NCI-H2107 (cell line): ENCODE measurements at places on chromosomes 2 and 18.

DNA sequence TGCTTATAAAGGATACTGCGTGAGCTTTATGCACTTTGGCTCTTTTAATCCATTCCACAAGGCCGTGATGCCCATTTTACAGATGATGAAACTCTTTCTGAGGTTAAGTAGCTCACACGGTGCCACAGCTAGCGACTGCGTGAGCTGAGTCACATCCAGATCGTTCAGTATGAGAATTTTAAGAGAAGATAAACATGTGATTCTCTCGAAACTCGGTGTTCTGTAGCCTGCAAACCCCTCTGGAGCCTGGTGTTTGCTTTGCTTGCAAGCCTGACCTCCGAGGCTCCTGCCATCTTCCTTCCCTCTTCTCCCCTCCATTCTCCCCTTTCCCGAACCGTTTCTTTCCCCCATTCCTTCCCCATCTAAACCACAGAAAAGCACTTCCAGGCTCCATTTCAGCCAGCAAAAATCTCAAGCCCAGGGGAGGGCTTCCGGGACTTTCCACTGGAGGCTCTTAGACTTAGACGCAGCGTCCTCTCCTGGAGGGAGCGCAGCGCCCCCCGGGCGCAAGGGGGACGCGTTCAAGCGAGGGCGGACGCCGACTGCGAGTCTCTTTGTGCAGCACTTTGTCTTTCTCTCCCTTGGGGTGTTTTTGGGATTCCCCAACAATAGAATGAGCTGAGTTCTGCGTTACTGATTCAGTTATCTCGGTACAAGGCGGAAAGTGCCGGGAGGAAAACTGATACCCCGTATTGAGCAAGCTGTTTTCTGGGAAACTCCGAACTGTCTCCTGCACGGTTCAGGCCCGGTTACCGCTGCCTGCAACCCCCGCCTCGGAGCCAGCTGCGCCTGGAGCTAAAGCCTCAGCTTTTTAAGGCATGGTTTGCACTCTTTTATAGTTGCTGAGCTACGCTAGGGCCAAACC, 38.0 kb downstream of the CYP1B1 start:
- no peak for DNase-seq

DNA sequence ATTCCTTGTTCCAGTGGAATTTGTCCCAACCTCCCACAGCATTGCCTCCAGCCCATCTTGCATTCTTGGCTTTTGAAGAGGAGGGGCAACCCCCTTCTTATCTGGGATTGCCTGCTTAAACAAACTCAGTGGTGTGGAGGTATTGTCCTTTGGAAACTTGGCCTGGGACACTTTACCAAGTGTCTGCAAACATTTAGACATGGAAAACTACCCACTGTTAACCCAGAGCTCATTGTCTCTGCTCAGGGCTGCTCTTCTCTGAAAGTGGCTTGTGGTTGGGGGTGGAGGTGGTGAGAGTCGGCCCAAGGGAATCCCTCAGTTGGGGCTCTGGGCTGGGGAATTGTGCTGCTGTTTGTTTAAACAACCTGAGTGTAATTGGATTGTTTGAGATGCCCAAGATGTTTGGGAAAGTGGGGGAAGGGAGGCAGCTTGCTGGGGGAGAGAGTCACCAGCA, 178.3 kb upstream of the GATA6 start:
- no peak for DNase-seq

GRCh38 chr2:129056959-129057317, 738.3 kb upstream of the HS6ST1 start:
- no peak for DNase-seq

DNA sequence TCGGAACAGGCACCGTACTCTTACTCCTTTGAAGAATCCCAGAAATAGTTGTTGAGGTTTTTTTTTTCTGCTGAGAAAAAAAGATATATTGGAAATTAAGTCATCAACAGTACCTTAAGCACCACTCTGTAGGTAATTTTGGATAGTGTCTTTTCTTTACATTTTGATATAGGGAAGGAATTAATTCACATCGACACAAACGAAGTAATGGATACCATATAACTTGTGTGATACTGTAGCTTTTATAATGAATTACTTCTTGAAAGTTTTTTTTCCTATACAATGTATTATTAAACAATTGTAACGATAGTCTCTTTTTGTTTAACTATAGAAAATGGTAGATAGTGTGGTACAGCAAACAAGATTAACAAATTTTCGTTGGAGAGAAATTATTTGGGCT, 1.5 kb upstream of the IKZF2 start:
- DNase-seq, result no peak

GRCh38 chr2:31219131-31219969, 2.0 kb upstream of the CAPN14 start:
- no peak for DNase-seq

- DNase-seq, result no peak
These were observed 5.8 kb upstream of the DGUOK start for GRCh38 chr2:73920577-73921545.

DNA sequence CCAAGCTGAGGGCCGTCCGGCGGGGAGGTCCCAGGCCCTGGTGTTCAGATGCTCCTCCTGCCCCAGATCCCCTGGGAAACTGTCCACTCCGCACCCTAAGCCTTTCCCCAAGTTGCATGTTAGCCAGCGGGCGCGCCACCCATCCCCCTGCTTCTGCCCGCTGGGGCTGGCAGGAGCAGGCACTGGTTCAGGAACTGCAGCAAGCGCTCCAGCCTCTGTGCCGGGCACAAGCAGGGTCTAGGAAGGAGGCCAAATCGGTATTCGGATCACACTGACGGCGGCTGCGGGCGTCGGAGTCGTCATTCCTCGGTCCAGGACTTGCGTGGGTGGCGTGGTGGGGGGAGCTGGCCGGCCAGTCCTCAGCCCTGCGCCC, 53.7 kb downstream of the FAM168B start:
- no peak for DNase-seq

GRCh38 chr18:21389903-21390302, 147.9 kb downstream of the GREB1L start:
- no peak for DNase-seq

DNA sequence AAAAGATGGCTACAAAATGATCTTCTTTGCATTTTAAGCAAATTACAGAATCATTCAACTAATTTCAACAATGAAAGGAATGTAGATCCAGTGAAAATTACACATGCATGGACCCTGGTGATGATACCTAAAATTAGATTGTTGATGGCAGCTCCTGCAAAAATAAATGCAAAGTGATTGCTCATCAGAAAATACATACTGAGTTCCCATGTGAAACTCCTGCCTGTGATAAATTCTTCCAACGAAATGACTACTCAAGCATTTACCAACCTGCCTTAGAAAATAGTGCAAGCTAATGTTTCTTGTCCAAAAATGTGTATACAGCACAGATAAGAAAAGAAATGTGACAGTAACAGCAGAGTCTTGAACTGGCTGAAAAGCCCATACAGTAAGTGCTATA, 300.0 kb upstream of the REV1 start:
- DNase-seq, result no peak

- no peak for DNase-seq
These were observed 22.8 kb downstream of the KCNS3 start for GRCh38 chr2:17901246-17901645.

DNA sequence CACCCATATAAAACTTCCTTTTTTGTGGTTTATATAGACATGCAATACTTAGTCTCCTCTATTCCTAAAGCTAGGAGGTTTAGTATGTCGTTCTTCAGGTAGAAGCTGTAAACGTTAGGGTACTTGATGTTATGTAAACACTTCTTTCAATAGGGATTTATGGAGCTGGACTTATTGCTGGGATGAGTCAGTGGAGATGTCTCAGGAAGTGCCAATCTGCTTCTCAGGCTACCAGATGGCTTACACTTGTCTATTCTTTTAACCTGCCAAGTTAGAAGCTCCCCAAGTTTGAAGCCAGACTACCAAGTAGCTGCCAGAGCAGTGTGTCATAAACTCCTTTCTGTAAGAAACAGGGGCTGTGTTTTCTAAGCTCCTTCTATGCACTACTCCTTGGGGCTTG, 756.5 kb upstream of the LRRTM1 start:
- no peak for DNase-seq

- no peak for DNase-seq
These were observed 133.8 kb upstream of the KCNH7 start for GRCh38 chr2:162972383-162972782.

DNA sequence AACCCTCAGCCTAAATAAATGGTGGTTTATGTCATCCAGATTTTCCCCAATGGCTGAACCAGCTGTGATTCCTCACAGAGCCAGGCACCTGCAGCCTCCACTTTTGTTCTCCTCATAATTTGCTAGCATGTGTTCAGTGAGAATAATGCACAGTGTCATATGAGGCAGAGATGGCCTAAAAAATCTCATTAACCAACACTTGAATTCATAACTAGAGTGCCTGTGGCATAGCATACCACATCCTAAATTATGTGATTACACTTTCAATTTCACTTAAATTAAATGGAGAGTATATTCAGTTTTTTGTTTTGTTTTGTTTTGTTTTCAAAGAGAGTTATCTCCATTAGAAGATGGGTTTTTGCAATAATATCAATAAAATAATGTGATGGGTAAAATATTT, 488.0 kb downstream of the CBLN2 start:
- DNase-seq, result peak; percentile 49

GRCh38 chr18:44654573-44654972, 26.1 kb upstream of the SETBP1 start:
- no peak for DNase-seq

- DNase-seq, result no peak
These were observed 240.2 kb downstream of the SH3BP4 start for GRCh38 chr2:235191978-235192377.

DNA sequence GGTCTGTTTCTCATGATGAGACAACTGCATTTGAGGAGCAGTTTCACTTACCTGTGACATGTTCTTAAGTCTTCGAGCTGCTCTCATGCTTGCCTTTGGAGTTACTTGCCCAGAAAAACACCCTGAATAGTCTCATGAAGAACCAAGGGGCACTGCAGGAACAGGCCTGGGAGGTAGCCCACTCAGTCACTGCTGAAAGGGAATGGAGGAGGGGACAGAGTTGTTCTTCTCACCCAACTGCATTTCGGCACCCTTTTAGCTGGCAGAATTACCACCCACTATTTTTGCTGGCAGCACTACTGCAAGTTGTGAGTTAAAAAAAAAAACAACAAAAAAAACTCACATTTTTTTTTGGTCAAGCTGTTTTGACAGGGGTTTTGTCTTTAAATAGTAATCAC, 181.9 kb downstream of the PTPRM start:
- no peak for DNase-seq

DNA sequence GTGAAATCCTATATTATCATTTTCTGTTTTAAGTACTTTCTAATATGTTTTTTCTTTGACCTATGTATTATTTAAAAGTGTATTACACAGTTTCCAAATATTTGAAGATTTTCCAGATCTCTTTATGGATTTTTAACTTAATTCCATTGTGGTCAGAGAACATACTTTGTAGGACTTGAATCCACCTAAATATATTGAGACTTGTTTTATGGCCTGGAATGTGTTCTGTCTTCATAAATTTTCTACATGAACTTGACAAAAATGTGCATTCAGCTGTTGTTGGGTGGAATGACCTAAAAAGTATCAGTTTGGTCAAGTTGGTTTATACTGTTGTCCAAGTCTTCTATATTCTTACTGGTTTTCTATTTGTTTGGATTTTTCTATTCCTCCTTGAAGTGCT, 33.8 kb upstream of the TMEM247 start:
- DNase-seq, result no peak

DNA sequence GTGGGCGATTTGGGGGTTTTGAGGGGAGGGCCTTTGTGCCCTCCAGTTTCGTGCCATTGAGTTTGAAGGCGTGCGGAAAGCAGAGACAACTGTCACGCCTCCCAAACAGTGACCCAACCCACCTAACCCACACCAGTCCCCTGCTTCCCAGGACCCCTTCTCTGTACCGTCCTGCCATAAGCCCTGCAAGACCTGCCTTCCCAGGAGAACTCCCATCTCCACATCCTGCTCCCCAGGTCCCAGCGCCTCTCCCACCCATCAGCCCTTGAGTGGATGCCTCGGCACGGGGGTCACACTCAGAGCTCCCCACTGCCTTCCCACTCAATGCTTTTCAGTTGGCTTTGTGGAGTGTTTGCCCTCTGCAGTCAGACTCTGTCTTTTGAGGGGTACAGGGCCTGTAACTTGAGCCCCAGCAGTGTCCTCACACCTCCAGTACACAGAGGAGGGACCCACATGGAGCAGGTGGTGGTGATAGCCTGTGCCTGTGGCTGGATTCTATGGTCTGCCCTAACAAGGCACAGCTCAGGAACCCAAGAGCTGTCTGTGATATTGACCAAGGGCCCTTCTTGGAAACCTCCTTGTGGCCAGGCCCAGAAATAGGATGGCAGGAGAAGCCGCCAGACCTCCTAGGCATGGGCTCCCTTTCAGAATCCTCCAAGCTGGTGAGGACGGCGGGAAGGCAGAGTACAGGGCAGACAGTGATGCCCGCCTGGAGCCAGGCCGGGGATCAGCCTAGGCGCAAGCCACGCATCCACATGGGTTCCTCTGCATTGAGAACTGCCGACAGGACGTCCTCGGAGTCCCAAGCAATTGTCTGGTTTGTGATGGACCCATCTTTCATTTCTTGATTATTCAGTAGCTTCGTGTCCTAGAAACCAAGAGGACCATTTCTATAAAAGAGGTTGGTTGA, 44.4 kb upstream of the SMAD7 start:
- DNase-seq, result no peak

DNA sequence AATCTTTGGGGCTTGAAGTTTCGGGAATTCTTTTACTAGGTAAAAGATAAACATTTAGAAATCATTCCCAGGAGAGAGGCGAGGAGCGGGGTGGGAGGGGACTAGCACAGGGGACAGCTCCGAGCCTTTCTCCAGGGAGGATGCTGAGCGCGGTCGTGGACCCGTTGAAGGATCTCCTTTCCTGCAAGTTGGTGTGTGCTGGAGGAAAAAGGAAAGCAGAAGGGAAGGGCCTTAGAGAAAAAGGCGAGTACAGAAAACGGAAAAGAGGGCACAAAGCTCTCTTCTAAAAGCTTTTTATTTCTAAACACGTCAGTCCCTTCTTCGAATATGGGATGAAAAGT, 640 bp downstream of the SLC39A6 start:
- no peak for DNase-seq

- no peak for DNase-seq
These were observed 79.8 kb downstream of the C1D start for GRCh38 chr2:67982956-67983355.

DNA sequence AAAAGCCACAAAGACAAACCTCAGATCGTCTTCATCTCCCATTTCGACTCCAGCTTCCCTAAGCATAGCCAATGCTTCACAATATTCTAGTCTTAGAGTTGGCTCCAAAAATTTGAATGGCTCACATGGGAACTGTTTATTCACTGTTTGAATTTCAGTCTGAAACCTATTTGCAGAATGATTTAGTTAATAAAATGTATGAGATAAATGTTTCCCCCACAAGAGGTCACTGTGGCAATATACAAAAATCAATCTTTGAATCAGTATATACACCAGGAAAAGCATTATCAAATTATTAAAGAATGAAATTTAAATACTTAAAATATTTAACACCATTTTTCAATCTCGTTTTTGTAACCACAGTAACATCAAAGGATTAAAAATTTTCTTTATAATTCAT, 40.0 kb upstream of the MCM6 start:
- DNase-seq, result no peak

DNA sequence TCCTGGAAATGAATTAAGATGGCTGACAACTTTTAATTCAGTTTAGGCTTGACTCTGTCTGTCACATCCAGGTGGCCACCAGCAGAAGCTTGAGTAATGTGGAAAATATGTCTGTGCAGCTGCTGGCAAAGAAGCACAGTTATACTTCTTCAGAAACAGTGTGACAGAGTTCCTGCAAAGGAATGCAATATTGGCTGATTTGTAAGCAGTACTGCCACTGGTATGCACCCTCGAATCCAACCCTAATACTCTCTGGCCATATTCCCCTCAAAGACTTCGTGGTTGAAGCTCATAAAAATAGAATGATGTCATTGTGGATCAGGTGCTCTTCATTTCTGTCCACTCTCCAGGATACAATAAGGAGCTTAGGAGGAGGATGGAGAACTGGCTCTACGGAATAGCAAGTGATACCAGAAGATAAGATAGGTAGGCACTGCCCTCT, 86.2 kb downstream of the METTL8 start:
- no peak for DNase-seq
